ENCODE measurements at places on chromosomes 5 and 9.

DNA sequence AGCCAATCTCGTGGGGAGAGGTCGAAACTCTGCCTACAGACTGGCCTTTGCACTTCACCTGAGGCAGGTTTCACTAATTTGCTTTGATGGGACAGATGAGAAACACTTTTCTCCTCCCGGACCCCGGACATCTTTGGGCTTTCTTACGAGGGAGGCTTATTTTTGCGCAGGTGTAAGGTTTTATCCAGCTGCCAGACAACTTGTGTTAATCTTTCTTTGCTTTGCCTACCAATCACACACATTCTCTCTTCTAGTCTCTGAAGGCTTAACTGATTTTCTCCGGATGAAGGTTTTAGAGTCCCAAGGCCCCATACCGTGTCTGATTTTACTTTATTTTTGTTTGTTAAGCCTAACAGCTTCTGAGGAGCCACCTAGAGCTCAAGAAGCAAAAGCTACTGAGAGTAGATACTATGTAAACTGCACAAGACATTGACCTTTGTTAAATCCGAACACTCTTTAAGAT, 436 bp upstream of the EMB start:
- DNase-seq = no peak

DNA sequence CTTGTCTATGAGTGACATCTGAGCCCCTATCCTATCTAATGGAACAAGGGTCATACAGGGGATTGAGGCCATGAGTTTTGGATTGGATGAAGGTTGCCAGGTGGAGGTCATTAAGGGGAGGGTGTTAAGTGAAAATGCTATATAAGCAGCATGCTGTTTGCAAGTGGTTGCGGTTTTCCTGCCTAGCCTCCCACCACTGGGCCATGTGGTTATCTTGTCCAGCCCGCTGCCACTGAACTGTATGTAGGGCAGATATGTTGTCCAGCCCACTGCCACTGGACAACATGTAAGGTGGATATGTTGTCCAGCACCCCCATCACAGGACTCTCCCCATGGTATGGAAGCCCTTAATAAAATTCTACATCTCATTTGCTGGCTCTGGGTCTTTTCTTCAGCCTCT, 200.0 kb downstream of the FGF10 start:
- no peak for DNase-seq

DNA sequence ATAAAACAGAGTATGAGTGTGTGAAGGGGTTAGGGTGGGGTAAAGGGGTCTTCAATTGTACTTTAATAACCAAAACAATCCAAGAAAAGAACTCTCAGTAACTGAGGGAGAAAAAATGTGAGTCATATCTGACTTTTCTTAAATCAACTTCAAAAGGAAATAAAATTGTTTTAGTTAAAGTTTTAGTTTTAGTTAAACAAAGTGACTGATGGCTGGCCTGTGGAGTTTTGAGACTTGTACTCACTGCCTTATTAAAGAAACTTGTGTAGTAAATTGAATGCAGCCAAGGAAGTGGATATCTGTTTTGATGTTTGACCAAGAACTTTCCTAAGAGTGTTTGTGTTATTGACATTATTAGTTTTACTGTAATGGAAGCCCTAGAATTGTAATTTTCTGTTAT, 2032.6 kb downstream of the MAT2B start:
- no peak for DNase-seq

- no peak for DNase-seq
Observed at GRCh38 chr5:54457094-54457862, 1.8 kb downstream of the HSPB3 start.

GRCh38 chr9:16043756-16044578, 491.1 kb downstream of the CCDC171 start:
- DNase-seq = no peak

DNA sequence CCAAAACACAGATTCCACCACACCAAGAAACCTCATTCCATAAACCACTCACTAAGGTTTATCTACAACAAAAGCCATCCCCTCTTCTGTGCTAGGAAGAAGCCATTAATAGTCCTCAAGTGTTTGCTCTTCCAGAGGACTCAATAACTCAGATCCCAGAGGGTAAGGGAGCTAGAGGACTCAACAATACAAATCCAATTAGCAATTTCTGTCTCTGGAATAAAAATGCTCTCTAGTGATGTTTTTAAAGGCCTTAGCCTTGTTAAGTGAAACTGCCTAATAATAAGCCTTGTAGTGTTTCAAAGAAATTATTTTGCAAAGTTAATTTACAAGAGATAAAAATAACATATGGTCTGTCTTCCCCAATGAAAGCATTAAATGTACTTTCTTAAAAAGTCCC, 942.4 kb downstream of the CDH12 start:
- no peak for DNase-seq

DNA sequence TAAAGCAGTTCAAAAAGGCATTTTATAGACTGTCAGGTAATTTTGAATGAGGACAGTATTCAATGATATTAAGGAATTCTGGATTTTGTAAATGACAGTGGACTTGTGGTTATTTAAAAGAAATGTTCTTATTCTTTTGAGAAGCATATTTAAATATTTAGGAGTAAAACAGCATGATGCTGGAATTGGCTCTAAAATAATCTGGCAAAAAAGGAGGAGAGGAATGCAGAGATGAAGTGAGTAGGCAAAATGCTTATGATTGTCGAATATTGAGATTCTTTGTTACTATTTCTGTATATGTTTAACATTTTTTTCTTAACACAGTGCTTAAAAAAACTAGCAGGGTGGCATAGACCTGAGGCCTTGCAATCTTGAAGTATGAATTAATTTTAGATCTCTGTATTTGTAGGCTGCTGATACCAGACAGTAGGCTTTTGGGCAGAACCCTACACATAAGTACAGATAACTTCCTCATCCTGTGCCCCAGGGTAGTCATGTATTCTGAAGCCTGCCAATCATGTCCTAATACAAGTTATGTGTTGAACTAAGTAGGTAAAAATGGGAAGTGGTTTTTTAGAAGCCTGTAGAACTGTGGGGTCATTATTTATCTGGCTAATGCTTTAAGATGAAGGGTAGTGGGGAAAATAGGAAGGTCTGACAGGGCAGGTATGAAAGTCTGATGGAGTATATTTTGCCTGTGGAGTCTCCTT, 9.4 kb downstream of the CD180 start:
- no peak for DNase-seq

GRCh38 chr5:150428106-150428876, 15.6 kb upstream of the CD74 start:
- no peak for DNase-seq

DNA sequence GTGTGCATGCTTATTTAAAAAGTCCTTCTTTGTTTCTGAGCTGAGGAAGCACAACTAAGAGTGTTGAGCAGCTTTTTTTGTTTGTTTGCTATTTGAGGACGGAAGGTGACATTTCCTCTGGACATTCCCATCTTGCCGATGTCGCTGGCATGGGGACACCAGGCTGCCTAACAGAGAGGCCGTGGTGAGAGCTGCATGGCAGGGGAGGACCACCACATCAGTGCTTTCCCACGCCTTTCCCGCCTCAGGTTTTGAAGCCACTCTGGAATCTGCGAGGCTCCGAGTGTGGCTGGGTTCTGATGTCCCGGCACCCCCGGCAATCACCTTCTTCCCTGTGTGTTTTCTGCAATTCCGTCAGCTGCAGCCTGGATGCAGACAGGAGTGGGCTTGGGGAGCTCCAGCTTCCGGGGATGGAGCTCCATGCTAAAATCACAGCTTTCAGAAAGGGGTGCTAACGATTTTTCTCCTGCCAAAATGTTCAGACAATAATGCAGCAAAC, 259.8 kb upstream of the IRX4 start:
- DNase-seq = no peak

GRCh38 chr9:107638521-107639310, 149.1 kb upstream of the KLF4 start:
- DNase-seq = no peak

- DNase-seq = no peak
Observed at GRCh38 chr9:33414268-33414667, 11.9 kb upstream of the AQP7 start.

DNA sequence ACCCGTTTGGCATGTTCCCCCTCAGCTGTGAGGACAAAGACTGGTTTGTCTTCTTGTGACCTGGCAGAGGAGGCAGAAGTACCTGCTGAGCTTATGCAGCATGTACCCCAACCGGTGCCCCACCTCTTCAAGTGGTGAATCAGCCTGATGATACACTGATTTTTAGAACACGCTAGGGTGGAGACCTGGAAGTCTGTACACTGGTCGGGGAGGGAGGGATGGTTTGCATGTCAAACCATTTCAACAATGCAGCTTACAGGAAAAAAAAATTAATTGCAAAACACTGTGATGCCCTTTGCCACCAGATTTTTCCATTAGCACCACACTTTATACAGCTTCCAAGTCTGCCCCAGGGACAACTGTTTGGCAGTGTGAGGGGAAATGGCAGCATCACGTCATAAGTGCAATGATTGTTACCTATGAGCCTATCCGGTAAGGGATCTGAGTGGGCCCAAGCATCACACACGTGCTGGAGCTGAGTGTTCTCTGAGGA, 155.1 kb upstream of the DMRT1 start:
- no peak for DNase-seq

DNA sequence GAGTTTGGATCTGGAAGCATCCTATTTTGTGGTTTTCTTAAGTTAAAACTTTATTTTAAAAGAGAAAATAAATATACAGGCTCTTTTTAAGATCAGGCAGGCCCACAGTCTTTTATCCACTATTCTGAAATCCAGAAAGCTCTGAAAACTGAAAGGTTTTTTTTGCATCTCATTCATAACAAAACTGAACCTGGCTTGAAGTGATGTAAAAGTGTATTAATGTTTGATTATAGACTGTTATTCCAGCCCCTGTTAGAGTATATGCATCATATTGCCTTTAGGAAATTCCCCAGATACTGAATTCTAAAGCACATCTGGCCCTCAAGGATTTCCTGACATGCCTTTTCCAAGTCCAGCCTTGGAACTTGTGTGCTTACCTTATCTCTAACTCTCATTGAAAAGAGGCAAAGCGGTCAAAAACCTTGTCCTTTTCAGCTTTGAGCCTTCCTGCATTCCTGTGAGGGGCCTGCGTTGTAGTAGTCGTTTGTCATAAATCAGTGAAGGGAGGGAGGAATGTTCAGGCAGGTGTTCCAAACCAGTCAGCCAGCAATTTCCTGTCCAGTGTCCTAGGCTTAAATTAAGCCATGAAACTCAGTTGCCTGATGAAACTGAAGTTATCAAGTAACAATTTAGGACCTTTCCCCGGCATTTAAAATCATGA, 110.4 kb downstream of the TLE4 start:
- no peak for DNase-seq

DNA sequence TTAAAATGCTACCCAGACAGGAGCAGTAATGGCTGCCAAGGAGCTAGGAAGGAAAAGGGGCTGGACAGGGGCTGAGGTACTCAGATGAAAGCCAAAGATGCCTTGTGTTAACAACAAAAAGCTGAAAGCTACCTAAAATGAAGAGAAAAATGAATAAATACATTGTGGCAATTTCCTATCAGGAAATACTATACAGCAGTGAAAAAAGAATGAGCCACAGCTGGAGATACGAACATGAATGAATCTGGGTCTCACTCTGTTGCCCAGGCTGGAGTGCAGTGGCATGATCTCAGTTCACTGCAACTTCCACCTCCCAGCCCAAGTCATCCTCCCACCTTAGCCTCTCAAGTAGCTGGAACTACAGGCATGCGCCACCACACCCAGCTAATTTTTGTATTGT, 6.3 kb downstream of the TNIP1 start:
- no peak for DNase-seq

DNA sequence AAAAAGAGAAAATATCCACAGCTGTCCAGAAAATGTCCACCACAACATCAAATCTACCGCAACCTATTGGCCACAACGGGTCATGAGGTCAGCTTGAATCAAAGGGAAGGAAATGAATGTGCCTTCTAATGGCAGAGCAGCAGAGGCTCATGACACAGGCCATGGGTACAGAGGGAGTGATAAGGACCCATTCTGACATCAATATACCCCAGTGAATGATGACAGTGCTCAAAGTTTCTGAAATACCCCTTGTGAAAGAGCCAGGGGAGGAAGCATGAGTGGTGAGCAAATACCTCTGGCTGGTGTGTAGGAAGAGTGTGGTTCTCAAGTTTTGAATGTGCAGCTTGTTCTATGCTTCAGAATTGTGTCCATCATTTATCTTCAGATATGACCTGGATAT, 348.2 kb downstream of the IRX1 start:
- DNase-seq = no peak

GRCh38 chr5:21862986-21863385, 990.2 kb downstream of the CDH12 start:
- no peak for DNase-seq

DNA sequence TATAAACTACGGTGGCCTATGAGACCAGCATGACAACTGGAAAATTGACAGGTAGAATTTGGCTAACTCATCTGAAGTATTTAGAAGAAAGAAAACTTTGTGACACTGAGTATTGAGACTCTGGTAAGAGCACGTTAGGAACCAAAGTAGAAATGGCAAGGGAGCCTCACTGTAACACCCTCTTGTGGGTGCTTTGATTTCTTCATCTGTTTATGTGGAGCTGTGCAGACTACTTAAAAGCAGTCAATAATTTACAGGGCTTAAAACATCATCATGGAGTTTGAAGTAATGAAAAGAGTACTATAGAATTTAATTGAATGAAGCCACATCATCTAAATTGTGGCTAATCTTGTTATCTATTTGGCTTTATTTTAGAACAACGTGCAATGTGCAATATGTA, 414.2 kb downstream of the CCDC171 start:
- no peak for DNase-seq

DNA sequence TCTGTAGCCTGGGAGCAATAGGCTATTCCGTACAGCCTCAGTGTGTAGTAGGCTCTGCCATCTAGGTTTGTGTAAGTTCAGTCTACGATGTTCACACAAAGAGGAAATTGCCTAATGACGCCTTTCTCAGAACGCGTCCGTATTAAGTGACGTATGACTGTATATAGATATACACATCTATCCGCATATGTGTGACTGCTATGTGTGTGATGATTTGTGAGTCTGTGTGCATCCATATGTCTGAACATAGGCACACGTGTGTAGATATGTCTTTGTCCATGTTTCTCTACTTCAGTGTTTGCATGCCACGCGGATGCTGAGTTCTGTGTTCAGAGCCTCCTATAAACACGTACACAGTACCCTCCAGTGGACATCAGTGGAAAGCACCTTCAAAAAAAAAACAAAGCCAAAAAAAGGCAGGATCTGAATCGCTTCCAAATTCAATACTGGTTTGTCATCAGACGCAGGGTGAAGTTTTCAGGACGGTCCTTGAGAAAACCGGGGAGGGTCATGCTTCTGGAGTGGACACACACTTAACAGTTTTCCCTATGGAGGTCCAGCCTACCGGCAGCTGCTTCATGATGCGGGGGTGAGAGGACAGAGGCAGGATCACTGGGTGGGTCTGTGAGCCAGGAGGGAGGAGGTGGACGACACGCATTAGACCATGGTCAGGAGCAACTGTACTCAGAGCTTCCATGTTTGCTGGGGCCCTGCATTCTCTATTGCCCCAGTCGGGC, 29.5 kb upstream of the ALDH1B1 start:
- DNase-seq = peak; percentile 3

GRCh38 chr5:169440107-169440705, 139.3 kb upstream of the SLIT3 start:
- DNase-seq = no peak

DNA sequence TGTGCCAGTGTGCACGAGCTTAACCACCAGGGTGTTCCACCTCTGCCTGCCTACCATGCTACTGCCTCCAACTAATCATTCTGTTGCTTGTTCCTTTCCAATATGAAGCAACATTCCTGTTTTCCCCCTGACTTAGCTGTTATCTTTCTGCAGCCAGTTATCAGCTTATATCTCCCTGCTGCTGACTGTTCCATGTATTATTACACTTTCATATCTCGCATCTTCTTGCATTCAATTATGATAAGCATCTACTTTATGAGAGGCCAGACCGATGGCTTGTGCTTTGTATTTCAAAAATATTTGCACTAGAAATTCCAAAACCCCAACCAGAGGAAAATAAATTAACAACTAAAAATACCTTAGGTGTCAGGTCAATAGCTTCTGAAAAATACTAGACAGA, 394.0 kb upstream of the BRINP1 start:
- DNase-seq = no peak
